ENCODE measurements at places on chromosomes 12 and 14. TPM values are rescaled to one million over a fixed set of nuclear protein-coding genes. Genes with fewer than 3 reads are reported as not detected.

GZMB gene
- 2.9 TPM for total RNA-seq

GRCh38 chr12:67531051-67531450 is 117.5 kb upstream of the DYRK2 start:
- H3K27ac ChIP-seq = no peak overlapping the region
- H3K27me3 ChIP-seq = no peaks in the 10 kb centered on the region
- no peak for DNase-seq
- no peak overlapping the region for H3K4me3 ChIP-seq

- H3K36me3 ChIP-seq = no peaks in the 10 kb centered on the region
- H3K4me1 ChIP-seq = no peaks in the 10 kb centered on the region
- no peak for DNase-seq
- no peaks in the 10 kb centered on the region for H3K27me3 ChIP-seq
These were observed 94.1 kb downstream of the PAX9 start for GRCh38 chr14:36755756-36756155.

DNA sequence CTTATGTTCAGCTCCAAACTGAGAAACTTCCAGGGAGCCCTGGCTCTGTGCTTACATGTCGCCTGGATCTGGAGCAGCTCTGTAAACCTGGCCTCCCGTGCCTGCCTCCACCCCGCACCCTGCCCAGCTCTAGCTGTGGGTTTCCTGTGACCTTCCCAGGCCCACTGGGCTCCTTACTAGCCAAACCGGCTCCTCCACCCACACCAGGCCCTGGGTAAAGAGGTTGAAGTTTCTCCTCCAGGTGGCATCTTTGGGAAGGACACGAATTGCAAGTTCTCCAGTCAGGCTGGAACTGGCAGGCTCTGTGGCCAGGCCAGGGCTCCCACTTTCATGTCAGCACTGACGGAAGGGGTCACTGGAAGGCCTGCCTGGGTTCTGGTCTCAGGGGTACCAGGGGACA is 60.9 kb upstream of the ZFP36L1 start:
- H3K36me3 ChIP-seq = no peaks in the 10 kb centered on the region
- no peak for DNase-seq

GRCh38 chr14:92726933-92727262 is 21.5 kb downstream of the LGMN start:
- DNase-seq = no peak
- peaks cover 8% of the 10 kb centered on the region for H3K4me1 ChIP-seq
- H3K36me3 ChIP-seq = peaks cover 4% of the 10 kb centered on the region
- H3K27ac ChIP-seq = no peak overlapping the region
